Caudate nucleus (tissue), 63 donors: ENCODE measurements at places on chromosomes 2 and 18.
A peak's percentile ranks its signal among the peaks of the same experiment; 100 is the strongest.

DNA sequence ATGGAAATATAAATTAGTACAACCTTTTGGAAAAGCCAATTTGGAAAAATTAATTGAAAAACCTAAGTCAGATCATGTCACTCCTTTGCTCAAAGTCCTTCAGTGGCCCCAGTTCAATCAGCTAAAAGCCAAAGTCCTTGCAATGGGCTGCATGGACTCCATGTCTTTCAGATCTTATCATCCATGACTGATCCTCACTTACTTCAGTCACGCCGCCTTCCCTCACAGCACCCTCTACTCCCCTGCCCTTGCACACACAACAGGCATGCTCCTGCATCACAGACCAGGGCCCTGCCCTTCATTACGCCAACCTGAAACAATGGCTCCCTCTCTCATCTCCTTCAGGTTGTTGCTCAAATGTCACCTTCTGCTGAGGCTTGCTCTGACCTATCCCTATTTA lies 15.6 kb downstream of the KANSL3 start:
- DNase-seq, result no peak

DNA sequence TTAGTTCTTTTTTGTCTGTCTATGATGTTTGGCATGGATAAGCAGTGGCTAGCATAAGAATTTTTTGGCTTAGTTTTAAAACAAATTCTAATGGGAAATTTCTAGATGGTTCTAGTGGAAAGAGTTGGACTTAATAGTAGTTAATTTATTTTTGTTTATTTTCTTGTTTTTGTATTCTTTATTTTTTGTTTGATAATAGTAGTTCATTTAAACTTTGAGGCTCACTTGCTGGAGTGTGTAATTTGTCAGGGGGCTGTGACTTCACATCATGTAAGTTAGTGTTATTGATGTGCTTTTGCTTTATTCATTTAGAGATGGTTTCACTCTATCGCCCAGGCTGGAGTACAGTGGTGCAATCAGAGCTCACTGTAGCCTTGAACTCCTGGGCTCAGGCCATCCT lies 43.7 kb upstream of the KLF11 start:
- DNase-seq, result no peak

GRCh38 chr18:79898952-79899608 lies 52.4 kb downstream of the SLC66A2 start:
- no peak for DNase-seq

GRCh38 chr2:41924024-41924423 lies 123.8 kb upstream of the PKDCC start:
- no peak for DNase-seq

GRCh38 chr2:194587739-194588270 lies 1069.2 kb upstream of the SLC39A10 start:
- no peak for DNase-seq

DNA sequence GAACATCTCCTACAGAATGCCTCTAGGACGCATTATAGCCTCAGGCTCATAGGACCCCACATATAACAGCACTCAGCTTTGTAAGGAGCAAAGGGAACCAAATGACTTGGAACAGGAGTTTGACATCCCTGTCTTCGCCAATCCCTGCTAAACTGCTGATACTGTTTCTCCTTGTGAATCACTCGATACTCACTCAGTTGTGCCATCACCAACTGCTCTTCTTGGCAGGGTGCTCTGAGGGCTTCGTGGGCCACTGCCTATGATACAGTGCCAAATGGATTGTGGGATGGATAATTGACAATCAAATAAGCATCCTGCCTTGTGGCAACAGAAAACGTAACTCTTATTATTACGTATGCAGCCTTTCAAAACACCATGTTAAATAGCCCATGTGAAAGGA lies 396.3 kb downstream of the RIT2 start:
- DNase-seq, result no peak

DNA sequence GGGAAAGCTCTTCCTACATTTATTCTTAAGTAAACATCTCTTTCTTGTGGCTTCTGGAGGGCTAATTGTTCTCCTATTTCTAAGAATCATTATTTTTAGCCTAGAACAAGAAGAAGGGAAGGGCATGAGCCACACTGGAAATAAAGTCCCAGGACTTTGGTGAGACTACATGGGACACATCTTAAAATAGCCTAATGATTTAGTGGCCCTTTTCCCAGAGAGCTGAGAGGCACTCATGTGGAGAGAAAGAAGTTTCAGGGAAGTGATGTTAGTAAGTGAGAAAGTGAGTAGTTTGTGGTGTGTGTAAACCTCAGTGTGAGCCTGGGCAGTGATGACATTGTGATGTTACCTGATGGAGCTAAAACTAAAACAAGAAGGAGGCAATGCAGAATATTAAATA lies 14.6 kb downstream of the ITGA4 start:
- DNase-seq, result no peak

DNA sequence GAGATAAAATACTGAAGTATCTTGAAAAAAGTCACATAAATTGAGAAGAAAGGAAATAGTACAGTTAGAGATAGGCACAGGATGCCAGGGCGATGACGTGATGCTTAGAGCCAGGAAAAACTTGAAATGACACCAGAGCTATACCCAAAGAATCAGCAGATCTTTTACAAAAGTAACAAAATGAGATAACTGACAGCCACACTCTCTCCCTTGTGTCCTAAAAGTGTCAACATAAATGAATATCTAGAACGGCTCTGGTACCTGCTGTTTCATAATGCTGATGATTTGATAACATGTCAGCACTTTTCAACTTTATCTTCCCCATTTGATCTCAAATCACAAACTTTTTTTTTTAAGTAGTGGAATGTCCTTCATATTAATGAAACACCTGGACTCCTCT lies 45.6 kb upstream of the ZC3H15 start:
- no peak for DNase-seq

DNA sequence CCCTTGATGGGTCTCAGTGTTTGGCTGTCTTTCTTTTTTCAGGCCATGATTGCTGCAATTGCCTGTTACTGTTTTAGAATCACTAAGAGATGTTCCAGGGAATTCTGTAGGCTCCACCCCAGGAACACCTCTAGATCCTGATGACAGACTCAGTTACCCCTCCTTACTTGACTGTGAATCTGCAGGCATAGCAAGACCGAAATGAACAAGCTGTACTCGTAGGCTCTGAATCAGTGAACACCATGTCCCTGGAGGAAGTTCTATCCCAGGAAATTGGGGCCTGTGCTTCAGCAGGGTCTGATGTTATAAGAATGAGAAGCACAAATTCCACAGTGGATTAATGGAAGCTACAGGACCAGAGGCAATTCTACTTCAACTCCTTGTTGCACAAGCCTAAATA lies 148.6 kb downstream of the COPS8 start:
- DNase-seq, result no peak

DNA sequence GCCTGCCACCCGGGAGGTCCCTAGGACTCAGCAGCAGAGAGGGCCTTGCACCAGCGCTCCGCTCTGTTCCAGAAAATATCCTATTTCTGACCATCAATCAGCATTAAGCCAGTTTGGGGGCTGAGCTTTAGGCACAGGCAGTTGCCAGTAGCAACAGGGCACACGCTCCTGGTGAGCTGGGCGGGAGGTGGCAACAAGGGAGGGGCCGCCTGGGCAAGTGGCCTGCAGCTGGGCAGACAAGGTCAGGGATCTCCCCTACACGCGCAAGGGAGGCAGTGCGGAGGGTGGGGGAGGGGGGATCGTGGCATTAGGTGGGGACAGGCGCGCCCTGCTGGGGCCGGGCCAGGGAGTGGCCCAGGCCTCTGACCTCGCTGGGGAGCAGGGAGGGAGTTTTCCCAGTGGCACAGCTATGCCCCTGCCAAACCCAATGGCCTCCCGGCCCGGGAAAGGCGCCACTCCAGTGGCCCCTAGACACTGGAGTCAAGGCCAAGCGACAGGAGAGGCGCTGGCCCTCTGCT lies 302.8 kb downstream of the NCKAP5 start:
- DNase-seq, result no peak

- no peak for DNase-seq
Observed at GRCh38 chr2:230685178-230685577, 27.5 kb upstream of the CAB39 start.

- no peak for DNase-seq
Observed at GRCh38 chr2:9824441-9824840, 18.8 kb upstream of the TAF1B start.

GRCh38 chr2:67070826-67071225 lies 326.3 kb upstream of the ETAA1 start:
- no peak for DNase-seq

- DNase-seq, result no peak
Observed at GRCh38 chr2:135023886-135024485, 23.3 kb downstream of the MAP3K19 start.

GRCh38 chr18:45174629-45175136 lies 440.6 kb upstream of the SLC14A2 start:
- DNase-seq, result no peak

DNA sequence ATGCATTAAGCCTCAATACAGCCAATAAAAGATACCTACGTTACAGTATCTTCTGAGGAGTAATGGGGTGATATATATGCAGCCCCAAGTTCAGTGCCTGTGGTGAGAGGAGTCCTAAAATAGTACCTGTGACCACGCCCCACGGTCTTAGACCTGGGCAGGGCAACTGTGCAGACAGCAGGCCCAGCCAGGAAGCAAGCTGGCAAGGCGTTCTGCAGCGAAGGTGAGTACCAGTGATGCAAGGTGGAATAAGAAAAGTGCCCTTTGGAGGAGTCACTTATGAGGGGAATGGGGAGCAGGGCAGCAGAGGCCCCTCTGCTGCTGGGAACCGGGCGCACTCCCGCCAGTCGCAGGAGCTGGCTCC lies 12.7 kb upstream of the MAP3K2 start:
- DNase-seq, result no peak

DNA sequence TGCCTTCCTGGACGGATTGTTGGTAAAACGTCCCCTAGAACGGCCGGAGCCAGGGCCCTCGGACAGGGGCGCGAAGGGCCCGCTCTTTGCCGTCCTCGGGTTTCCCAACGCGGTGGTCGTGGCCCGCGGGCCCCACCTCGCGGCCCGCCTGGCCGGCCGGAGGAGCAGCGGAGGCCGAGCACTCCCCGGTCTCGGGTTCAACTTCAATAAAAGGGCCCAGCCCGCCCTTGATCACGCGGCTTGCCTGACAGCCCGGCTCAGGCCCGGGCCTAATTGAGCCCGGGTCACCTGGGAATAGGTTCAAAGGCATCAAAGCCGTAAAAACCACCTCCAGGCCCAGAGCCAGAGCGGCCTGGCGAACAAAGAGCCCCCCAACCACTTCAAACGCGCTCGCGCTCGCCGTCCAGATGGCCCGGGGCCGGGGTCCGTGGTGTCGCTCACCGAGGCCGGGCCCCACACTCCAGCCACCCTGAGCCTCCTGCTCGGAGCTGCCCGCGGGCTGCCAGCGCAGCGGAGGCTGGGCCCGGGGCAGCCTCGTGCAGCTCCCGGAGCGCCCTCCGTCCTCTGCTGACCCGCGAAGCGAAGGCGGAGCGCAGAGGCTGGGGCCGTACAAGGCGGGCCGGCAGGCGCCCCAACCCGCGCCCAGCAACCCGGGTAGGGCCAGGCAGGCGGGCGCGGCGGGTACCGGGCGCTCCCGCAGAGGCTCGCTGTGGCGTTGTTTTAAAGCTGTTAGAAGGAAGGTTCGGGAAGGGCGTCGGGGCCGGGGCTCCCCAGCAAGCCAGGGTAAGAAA lies 1.1 kb upstream of the TWIST2 start:
- DNase-seq, result no peak

GRCh38 chr2:74552914-74553811 lies 579 bp downstream of the LOXL3 start:
- no peak for DNase-seq

DNA sequence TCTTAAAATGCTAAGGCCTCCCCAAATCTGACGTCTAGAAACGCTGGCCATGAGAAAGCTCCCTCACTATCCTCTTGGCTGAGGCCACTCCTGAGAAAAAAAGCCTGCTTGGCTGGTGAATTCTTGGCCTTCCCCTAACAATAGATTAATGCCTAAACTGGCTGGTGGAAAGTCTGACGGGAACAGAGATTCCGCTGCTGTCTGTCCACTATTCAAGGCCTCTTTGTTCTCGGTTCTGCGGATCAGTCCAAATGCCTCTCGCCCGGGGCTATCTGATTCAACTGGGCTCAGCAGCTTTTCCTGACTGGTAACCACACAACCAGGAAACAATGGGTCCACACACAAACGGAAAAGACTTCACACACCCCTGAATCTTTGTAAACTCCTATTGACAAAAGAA lies 27.2 kb downstream of the PXDN start:
- no peak for DNase-seq

GRCh38 chr2:62343206-62343605 lies 147.3 kb downstream of the B3GNT2 start:
- no peak for DNase-seq

GRCh38 chr2:102942107-102942506 lies 180.3 kb downstream of the TMEM182 start:
- DNase-seq, result no peak

DNA sequence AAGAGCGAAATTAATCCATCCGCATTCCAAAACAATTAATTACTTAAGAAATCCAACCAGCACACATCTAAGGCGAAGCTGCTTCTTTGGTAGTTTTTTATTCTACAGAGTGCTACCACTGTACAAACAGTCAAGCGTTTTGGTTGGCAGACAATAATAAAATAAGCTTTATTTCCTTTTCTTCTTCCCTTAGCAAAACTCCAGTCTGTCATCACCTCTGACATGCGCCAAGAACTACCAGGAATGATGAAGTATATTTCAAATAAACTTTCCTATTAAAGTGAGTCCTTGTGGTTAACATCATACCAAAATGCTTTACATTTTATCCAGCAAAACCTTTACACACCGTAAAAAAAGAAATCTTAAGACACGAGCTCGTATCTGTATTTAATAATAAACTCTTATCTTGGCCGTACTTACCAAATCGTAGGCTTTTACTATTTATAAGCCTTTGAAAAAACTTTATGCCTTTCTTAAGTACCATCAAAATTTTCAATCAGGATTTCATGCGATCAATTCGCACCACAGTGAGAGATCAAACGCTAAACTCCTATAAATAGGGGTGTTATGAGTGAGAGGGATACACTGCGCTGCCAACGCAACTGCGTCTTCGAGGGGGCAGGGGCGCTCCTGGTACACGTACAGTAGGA lies 1.3 kb downstream of the ATL2 start:
- DNase-seq, result peak; percentile 75

GRCh38 chr2:43464590-43464989 lies 131.2 kb downstream of the THADA start:
- DNase-seq, result no peak

GRCh38 chr2:73933194-73933593 lies 6.5 kb downstream of the DGUOK start:
- DNase-seq, result no peak
